Daoy (cell line): ENCODE measurements at places on chromosomes 5 and 9.

GRCh38 chr5:157828105-157828943 is 30.6 kb downstream of the CLINT1 start:
- no peak for DNase-seq

DNA sequence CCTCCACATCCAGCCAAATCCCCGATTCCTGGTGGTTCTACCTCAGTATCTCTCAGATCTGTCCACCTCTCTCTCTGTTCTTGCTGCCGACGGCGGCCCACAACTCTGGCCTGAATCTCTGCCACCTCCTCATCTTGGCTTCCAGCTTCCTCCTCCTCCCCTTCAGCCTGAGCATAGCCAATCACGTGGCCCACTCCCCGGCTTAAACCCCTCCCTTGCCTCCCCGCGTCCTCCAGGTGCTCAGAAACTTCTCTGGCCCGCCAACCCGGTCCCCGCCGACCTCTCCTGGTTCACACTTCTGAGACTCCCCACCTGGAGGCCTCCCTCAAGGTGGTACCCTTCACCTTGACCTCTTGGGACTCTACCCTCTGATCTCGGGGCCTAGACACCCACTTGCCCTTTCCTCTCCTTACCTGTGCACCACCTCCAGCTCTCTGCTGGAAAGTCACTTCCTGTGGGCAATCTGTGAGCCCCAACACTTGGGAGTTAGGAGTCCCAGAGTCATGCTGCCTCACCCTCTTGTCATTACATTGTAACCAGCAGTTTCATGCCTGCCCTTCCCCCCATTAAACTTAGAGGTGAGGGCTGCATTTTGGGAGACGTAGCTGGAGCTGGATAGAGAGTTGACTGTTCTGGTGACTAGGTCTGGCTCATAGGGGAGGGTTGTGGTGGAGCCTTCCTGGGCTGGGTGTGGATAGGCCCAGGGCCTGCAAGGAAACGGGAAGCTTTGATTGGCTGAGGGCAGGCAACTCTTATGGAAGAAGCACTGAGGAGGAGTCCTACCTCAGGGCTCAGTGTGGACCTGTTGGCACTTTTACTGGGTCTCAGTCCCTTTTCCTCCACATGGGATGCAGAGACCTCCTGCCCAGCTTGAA is 4.5 kb upstream of the SET start:
- DNase-seq: peak; percentile 78

GRCh38 chr5:3650320-3650719 is 54.7 kb downstream of the IRX1 start:
- DNase-seq: no peak

DNA sequence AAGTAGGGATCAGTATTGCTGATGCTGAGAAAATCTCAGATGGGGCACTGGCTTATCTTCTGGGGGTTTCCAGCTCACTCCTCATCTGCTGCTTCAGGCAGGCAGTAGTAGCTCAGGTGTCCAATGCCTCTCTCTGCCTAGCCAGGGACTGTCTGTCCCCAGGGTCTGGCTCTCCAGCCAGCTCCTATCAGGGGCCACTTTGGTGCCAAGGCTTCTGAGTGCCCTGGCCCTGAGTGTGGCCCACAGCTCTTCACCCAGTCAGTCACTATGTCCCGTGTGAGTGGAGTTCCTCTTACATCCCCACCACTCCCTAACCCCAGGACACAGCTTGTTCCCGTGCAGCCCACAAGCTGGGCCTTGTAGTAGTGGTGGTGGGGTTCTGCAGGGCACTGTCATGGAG is 251.5 kb downstream of the HSPA4 start:
- no peak for DNase-seq

DNA sequence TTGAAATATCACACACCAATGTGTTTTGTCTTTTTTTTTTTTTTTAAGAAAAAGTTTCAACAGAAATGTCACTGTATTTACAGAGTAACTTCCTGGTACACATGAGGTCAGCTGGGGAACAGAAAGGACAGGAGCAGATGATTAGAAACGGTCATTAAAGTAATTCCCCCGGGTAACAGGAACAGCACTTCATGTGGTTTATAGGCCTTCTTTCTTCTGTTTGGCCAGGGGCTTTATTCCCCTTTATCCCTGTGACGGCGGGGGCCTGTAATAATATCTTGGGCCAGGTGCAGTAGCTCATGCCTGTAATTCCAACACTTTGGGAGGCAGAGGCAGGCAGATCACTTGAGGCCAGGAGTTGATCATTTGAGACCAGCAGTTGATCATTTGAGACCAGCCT is 30.5 kb upstream of the MSH3 start:
- no peak for DNase-seq

DNA sequence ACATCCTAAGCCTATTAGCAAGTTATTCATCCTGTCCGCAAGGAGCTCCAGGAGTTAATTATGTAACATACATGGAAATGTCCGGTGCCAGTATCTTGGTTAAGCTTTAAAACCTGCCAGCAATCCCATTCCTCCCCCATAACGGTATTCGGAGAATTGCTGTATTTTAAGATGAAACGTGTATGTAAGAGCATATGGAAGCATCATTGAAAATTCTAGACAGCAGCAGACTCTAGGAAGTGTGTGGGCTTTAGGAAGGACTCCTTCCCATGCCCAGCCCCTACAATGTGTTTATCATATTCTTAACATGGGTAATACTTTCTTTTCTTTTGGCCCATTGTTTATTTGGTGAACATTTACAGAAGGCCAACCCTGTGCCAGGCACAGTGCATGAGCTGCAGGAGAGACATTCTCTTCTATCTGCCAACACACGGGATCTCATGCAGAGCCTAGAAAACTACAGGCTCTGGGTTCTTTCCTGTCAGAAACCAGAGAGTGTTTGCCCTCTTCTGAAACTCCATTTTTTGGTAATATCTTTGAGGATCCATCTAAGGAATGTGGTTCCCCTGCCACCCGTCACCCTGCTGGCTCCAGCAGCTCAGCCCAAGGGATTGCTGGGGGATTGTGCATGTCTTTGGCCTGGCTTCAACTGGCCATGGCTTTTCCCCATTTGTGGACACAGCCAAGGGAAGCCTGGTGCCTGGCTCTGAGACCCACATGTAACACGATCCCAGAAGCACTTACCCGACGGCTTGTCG is 15.1 kb downstream of the ANGPTL2 start:
- no peak for DNase-seq

- no peak for DNase-seq
These were observed 50.1 kb upstream of the POU5F2 start for GRCh38 chr5:93791518-93791972.

DNA sequence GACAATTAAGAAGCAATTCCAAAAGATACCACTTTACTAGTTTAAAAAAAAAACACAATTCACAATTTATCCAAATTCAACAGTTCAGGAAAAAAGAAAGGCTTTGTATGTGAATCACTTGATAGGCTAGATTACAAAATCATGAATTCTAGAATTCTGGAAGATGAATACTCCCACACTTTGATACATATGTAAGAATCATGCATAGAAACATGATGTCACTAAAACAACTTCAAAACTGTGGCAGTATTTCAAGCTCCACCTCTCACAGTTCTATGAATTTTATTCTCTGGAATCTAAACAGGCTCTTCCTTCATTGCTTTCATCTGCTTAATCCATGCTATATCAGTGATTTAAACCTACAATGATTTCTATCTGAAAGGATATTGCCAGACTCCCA is 51.0 kb downstream of the GNAQ start:
- no peak for DNase-seq

- no peak for DNase-seq
These were observed 550 bp downstream of the IFNE start for GRCh38 chr9:21481470-21482056.

DNA sequence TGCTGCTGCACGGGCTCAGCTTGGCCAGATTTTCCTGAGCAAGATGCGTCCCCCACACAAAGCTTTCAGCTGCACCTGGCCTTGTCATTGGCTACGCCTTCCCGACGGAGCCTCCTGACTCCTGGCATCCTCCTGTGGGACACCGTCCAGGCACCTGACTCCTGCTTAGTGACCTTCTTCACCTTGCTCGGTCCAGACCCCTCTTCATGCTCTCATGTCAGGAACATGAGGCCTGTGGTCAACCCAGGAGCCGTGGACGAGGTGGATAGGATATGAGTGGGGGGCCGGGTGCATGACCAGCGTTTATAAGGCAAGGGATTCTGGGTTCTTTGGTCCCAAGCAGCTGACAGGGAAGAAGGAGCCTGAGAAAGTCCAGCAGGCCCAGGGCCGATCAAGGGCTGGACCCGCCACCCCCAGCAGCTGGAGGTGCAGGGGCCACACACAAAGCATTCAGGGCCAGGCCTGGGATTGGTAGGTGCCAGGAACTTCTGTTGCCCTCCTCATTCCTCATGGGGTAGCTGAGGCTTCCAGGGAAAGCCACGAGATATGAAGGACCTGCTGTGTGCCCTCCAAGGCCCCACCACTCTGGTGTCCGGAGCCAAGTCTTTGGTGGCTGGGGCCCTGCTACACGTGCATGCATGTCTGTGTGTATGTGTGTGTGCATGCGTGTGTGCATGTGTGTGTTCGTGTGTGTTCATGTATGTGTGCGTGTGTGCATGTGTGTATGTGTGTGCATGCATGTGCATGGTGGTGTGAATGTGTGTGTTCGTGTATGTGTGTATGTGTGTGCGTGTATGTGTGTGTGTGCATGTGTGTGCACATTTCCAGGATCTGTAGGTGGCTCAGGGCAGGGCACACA is 34.9 kb downstream of the SLC6A3 start:
- no peak for DNase-seq

DNA sequence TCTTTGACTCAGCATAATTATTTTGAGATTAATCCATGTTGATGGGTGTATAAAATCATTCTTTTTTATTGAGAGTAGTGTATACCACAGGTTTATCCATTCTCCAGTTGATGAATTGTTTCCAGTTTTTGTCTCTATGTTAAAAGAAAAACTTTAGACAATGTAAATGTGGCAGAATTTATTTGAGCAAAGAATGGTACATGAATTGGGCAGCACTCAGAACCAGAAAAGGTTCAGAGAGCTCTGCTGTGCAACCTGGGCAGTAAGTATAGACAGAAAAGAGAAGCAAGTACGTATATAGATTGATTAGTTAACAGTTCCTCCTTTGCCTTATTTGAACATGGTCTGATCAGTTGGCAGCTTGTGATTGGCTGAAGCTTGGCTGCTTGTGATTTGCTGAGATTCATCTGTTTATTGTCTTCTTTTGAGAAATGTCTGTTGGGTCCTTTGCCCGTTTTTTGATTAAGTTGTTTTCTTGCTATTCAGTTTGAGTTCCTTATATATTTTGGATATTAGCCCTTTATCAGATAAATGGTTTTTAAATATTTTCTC is 41.4 kb downstream of the CDC42SE2 start:
- no peak for DNase-seq

GRCh38 chr5:115661101-115661500 is 35.3 kb upstream of the TMED7 start:
- no peak for DNase-seq

- DNase-seq: no peak
These were observed 392.5 kb downstream of the KDM4C start for GRCh38 chr9:7150153-7150890.

DNA sequence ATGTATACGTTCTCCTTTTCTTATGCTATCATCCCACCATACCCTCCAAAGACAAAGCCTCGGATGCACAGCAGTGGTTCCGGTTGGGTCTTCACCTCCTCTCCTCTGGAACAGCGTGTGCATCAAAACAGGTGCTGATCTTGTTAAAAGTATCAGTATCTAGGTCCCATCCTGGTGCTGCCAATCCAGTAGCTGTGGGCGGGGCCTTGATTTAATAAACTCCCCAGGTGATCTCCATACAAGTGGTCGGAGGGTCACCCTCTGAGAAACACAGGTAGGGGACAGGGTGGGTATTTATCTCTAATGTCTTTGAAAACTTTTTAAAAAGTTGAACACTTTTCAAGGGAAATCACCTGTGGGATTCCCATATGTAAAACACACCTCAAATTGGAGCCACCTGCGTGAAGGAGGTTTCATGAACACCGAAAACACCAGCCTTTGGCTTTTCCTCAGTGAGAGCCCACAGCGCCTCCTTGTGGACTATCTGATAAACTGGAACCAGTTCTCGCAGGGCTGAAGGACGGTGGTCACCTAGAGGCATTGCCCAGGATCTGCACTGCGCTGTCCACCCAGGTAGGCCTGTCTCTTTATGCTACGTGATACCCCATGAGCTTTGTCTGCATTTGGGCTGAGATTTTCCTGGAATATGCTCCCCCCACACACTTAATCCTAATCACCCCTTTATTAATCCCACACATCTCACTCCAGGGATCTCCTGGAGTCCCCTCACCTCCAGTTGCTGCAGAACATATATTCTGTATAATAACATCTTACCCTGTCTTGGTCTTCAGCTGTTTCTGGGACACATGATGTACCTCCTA is 80.5 kb upstream of the EPB41L4B start:
- DNase-seq: peak; percentile 69

DNA sequence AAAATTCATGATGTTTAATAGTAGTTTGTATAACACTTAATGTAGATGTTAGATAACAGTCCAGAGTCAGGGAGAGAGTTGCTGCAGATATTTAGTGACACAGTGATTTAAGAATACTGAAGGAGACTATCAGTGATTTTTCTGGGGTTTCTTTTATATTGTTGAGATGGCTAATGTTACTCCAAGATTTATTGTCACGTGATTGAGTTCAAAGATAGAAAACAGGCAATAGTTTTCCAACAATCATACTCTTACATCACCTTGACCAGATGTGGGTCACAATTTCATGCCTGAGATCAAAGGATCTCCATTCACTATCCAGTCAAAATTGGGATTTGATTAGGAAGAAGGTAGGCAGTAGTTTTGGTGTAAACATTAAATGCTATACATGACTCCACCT is 580.0 kb upstream of the ARRDC3 start:
- DNase-seq: no peak

DNA sequence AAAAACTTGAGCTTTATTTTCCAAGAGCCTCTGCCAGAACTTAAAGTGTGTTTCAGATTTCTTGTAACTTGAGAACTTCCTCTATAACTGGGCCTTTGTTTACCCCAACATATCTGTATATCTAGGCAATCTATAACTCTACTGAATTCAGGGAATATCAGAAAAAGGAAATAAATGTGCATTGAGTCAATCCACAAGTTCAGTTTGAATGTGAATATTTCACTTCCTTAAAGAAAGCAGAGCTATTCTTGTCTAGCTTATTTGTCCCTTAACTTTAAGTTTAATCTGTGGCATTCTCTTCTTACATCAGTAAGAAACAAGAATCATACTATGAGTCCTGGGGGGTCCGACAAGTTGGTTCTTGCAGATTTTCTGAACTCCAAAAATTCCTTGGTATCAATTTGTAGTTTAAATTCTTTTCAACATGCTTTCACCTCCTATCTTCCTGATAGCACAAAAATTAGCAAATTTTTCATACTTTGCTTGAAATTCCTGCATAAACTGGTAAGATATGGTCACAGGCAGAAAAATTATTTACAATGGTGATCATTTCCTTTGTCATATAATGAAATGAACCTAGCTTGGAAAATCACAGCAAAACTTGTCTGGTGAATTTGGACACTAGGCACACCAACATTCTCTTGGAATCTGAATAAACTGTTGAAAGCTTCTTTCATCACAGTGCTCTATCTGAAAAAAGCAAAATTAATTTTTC is 19.8 kb upstream of the ITGA1 start:
- DNase-seq: no peak

GRCh38 chr5:158531860-158532259 is 567.9 kb downstream of the EBF1 start:
- no peak for DNase-seq
